Activated CD4-positive, alpha-beta T cell treated with anti-CD3 and anti-CD28 coated beads, Interleukin-2, amount 50 U/mL, for 1 hour (primary cell): ENCODE measurements at places on chromosomes 2 and 18.

DNA sequence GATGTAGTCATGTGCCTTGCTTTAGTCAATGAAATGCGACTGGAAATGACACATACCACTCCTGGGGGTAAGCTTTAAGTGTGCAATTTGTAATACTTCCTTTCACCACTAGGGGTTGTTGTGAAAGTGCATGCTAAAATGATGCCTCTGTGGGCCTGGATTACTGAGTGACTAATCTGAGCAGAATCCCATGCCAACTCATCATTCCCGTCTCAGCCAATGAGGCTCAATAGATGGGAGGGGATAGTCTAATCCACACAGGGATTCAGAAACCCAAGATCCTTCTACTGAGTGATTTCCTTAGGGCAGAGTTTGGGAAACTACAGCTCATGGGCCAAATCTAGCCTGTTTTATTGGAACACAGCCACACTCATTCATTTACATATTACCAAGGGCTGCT lies 54.0 kb downstream of the HRH4 start:
- DNase-seq: no peak

DNA sequence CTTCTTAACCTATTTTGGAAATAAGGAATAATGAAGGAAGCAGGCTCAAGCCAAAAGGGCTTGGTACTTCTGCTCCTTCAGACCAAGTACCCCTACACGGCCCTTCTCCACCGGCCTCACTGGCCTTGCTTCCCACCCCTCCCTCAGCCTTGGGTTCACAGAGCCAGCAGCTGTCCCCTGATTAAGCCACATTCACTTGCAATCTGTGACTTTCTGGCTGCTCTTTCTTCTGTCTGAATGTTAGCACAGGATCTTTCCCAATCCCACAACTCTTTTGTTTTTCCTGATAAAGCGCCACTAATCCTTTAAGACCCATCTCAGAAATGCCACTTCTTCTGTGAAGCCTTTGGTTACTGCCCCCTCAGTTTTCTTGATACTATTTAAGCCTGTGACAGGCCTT lies 52.4 kb downstream of the REEP1 start:
- DNase-seq: no peak

DNA sequence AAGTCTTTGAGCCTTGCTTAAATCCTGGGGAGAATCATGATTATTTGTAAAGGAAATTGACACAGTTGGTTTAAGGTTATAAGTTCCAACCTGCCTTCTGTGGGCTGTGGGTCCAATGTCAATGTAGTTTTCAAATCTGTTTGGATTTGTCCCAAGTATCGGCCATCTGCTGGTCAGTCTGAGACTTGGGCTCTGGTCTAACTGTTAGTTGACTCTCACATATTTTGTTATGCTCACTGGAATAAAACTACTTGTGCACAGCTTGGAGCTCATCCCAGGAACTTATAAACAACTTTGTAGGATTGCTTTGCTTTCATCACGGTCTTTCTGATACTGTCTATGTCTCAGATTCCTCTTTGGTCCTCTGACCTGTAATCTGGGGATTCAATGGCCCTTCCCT lies 1026.2 kb upstream of the ZEB2 start:
- no peak for DNase-seq

DNA sequence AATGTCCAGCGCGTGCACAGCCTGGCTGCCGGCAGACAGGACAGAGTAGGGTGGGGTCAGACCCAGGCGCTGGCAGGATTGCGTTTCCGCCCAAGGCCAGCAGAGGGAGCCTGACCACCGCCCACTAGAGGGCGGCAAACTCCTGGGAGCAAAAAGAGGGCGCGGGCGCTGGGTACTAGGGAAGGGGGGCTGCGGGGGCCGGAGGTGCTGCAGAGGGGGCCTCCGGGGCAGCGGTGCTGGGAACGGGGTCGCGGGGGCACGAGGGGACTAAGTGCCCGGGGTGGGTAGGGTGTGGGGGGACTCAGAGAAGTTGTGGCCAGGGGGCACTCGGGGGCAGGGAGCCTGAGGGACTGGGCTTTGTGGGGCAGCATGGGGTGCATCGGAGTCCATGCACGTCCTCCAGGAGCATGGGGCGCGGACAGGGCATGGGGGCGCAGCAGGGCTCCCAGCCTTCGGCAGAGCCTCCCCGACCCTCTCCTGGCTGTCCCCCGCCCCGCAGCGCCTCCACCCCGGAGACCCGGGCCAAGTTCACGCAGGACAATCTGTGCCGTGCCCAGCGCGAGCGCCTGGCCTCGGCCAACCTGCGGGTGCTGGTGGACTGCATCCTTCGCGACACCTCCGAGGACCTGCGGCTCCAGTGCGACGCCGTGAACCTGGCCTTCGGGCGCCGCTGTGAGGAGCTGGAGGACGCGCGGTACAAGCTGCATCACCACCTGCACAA lies 3.2 kb downstream of the TEKT4 start:
- DNase-seq: peak; percentile 57

DNA sequence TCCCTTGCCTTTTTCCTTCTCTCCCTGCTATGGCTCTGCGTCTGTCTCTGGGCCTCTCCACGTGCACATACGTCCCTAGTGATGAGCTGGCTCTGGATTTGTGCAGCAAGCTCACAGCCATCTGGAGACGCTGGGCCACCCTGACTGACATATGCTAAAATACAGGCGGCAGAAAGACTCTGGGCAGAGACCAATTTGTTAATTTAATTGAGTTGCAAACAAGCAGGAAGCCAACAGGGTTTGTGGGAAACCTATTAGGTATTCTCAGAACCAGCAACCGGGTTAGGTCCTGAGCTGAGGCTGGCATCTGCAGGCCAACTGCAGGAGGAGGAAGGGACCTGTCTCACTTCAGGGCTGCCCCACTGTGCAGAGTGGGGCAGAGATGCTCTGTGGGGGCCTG lies 53.5 kb upstream of the SMAD2 start:
- no peak for DNase-seq

DNA sequence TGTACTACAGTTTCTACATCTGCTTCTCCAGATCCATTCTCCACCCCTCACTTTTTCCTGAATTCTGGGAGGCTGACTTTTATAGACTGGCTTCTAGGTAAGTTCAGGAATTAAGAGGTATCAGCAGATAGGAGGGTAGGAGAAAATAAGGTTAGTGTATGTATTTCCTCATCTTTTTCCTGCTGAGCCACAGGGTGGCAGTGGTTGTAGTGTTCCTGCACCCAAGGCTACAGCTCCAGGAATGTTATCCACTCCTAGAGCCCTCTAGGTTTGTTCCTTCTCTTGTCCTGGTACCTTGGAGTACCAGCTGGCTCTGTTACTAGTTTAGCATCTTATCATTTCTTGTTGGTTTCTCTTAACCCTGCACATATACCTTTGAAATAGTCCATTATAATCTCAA lies 40.7 kb upstream of the C2orf66 start:
- DNase-seq: no peak

DNA sequence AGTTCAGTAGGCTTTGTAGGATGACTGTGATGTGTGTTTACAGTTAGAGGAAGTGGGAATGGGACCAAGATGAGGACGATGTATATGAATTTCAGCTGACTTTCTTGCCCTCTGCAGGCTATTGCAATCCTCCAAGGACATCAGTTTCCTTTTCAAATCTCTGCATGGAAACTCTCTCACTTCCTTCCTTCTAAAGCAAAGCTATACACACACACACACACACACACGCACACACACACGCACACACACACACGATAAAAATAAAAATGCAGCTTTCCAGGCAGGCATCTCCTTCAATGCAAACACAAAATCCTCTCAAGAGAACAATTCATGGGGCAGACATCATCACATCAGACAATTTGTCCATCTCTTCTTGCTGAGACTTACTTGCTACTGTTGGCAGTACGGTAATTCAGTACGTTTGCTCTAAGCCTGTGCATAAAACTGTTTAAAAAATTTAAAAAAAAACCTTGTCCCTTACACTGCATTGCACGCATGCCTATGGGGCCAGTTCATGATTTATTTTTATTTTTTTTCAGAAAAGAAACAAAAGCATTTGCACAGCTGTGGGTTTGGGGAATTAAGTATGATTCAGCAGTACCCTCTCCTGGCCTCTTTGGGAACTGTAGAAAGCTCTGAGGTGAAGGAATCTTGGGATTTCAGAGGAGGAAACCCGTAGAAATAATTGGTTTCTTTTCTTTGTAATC lies 27.1 kb upstream of the ICOS start:
- no peak for DNase-seq

DNA sequence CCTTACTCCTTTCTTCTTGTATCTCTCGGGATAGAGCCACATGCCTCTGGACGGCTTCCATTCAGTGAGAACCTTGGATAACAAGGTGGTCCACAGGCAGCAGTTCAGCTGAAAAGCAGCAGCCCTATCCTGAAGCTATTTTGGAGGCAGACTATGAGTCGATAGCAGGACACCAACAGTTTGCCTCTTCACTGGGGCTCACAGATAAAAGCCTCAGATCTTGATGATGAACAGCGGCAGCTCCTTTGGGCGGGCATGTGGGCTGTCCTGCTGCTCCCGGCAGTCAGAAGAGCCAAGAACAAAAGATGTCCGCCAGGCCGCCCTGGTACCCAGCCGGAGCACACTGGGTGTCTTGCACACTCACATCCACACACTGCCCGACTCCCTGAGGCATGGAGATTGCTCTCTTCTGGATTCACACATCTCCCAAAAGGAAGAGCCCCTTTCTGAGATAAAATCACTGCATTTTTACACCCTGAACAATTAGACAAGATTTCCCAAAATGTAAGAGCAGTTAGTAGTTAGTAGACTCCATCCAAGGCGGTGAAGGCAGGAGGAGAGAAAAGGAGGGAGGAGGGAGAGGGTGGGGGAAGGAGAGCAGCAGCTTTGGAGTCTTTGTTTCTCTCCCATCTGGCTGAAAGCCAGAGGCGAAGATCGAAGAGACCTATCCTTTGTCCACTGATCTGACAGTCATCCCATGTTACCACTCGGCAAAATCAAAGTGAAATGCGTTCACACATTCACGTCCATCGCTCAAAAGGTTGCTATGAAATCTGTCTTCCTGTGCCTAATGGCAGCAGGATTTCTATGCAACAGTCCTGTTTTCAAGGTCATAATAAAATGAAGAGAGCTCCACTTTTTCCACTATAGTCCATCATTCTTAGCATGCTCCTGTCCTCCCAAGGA lies 90.1 kb upstream of the KLF7 start:
- DNase-seq: no peak

DNA sequence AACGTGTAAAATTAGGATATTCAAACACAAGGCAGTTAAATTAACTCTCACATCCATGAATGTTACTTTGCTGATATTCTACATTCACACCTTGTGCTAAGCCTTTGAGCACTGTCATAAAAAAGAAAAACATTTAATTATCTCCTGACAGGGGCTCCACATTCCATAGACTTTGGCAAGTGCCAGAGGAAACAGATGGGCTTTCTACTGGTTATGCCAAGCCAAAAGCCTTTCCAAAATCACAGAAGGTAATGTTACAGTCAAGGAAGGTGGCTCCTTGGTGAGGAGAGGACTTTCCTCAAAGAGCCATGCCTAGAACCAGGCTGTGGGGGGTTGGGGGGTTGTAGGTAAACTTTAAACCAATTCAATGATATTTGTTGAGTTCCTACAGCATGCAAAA lies 12.4 kb downstream of the MYO5B start:
- no peak for DNase-seq

GRCh38 chr2:156338578-156338977 lies 6.1 kb upstream of the NR4A2 start:
- DNase-seq: no peak

DNA sequence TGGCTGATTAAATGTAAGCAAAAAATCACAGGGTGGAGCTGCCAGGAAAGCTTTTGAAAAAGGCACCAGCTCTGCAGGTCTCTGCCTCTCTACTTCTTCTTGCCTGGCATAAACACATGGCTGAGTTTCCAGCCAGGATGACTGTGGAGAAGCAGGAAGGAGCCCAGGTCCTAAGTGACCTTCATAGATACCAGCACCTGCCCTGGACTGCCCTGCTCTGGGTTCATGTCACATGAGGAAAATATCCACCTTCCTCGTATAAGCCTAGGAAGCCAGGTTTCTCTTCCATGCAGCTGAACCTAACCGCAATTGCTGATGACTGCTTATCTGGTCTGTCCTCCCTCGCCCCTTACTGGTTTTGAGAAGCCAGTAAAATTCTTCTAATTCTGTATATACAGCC lies 47.8 kb upstream of the CREB1 start:
- DNase-seq: no peak

- DNase-seq: no peak
Observed at GRCh38 chr2:187129306-187129705, 280.3 kb upstream of the ZSWIM2 start.

DNA sequence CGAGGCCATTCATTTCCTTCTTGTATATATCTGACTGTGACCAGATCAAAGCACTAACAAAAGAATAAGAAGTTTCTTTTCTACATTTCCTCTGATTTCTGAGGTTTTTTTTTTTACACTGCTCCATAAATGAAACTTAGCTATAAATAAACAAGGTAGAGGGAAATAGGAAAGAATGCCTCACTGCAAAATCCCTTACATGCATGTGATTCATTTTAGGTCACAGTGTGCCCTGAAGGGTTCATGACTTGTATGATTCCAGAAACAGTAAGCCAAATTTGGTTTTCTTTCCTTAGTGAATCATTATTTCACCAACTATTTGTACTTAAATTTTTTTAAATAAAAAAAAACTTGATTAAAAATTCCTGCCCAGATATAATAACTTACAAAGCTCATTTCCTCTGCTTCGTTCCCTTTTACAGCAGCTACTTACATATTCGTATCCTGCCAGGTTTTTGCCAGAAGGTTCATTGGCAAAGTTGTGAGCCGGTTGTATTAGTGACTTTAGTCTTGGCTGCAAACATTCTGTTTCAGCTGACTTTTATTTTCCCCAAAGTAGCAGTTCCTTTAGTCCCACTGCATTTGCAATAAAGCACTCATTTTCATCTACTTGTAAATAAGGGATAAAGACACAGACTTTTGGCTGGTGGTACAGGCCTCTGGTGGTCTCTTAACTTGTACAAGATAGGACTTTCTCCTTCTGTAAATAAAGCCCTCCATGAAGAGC lies 58.6 kb downstream of the LRP2 start:
- no peak for DNase-seq
